Liver (tissue), 10 donors: ENCODE measurements at places on chromosomes 4 and X. TPM values are rescaled to one million over a fixed set of nuclear protein-coding genes. Genes with fewer than 3 reads are reported as not detected.

- no peak for DNase-seq
Observed at GRCh38 chr4:138500869-138501268, 258.7 kb upstream of the SLC7A11 start.

GRCh38 chr4:80017125-80017854, 55.7 kb downstream of the ANTXR2 start:
- DNase-seq = no peak

The ADH7 gene
- not detected for total RNA-seq

DNA sequence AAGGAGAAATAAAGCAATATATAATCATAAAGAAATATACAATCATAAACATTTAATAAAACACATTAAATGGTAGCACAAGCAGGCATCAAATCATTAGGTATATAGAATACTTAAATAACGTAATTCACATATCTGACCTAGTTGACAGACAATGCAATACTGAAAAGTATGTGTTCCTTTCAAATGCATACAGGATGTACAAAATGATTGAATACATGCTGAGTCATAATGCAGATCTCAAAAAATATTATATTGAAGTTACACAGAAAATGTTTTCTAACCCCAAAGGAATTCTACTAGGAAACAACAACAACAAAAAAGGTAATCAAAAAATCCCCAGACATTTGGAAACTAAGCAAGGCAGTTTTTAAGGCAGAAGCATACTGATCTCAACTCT, 1072.0 kb upstream of the INTU start:
- DNase-seq = no peak

- no peak for DNase-seq
Observed at GRCh38 chrX:139179592-139179991, 350.9 kb upstream of the F9 start.

The BEX4 gene
- total RNA-seq = 2.0 TPM

GRCh38 chrX:4547213-4547836, 833.9 kb upstream of the PRKX start:
- peak; percentile 34 for DNase-seq

The PABPC5 gene
- 0.14 TPM for total RNA-seq

- no peak for DNase-seq
Observed at GRCh38 chrX:106931831-106932491, 11.8 kb downstream of the CLDN2 start.

DNA sequence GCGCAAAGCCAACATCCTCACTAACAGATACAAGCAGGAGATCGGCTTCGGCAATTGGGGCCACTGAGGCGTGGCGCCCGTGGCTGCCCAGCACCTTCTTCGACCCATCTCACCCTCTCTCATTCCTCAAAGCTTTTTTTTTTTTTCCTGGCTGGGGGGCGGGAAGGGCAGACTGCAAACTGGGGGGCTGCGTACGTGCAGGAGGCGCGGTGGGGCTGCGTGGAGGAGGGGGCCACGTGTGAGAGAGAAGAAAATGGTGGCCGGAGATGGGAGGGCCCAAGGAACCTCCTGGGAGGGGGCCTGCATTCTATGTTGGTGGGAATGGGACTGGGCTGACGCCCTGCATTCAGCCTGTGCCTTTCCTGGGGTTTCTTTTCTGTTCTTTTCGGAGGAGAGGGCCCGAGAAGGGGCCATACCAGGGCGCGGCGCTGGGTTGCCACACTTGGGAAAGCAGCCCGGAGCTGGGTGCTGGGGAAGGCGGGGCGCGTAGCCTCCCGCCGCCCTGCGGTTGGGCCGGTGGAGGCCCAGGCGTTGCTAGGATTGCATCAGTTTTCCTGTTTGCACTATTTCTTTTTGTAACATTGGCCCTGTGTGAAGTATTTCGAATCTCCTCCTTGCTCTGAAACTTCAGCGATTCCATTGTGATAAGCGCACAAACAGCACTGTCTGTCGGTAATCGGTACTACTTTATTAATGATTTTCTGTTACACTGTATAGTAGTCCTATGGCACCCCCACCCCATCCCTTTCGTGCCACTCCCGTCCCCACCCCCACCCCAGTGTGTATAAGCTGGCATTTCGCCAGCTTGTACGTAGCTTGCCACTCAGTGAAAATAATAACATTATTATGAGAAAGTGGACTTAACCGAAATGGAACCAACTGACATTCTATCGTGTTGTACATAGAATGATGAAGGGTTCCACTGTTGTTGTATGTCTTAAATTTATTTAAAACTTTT, 4.5 kb downstream of the MID1IP1 start:
- peak; percentile 49 for DNase-seq

DNA sequence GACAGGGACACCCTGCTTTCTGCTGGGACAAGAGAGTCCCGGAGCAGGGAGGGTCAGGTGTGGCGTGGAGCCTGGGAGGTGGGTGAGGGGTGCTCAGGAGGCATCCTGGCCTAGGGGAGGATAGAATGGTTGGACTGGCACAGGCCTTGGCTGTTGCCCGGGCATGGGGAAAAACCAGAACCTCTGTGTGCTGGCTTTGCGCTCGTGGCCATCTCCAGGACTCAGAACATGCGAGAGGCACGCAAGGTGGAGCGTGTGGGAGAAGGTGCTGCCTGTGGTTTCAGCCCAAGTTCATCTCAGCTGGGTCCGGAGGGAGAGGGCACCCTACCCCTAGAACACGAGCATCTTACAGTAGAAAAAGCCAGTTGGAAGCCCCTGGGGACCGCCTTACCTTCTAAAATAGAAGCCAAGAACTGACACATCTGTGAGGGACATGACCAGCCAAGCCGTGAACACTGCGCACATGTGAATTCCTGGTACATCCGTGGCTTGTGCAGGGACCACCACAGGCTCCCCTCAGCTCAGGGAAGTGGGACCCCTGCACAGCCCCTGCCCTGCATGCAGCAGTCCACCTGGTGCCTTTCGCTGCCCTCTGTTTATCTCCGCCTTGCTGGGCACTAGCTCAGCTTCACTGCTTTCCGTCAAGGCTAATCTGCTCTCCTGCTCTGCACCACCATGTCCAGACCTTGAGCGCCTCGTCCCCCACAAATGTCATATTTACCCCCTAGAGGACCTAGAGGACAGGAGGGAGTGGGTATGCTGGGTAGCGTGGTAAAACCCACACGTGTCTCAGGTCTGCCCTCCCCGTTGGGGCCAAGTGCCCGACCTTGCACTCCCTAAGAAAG, 13.5 kb downstream of the MSANTD1 start:
- peak; percentile 29 for DNase-seq

DNA sequence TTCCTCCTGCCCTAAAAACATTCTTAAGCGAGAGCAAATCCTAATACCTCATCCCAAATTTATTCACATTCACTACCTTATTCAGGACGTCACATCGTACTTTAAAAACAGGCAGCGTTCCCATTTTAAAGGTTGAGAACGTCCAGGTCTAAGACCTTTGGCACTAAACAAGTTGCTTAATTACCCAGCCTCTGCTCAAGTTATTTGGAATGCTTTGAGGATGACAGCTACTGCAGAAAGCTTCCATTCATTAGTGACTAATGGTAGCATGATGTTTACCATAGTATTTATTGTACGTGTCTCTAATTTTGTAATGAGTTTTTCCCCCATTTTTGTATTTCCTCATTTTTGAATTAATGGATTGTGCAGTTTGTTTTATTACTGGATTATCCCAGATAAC, 1.5 kb downstream of the USP38 start:
- no peak for DNase-seq

GRCh38 chrX:39497702-39498265, 600.0 kb downstream of the BCOR start:
- DNase-seq = no peak

The GUCY1B1 gene
- 4.9 TPM for total RNA-seq

DNA sequence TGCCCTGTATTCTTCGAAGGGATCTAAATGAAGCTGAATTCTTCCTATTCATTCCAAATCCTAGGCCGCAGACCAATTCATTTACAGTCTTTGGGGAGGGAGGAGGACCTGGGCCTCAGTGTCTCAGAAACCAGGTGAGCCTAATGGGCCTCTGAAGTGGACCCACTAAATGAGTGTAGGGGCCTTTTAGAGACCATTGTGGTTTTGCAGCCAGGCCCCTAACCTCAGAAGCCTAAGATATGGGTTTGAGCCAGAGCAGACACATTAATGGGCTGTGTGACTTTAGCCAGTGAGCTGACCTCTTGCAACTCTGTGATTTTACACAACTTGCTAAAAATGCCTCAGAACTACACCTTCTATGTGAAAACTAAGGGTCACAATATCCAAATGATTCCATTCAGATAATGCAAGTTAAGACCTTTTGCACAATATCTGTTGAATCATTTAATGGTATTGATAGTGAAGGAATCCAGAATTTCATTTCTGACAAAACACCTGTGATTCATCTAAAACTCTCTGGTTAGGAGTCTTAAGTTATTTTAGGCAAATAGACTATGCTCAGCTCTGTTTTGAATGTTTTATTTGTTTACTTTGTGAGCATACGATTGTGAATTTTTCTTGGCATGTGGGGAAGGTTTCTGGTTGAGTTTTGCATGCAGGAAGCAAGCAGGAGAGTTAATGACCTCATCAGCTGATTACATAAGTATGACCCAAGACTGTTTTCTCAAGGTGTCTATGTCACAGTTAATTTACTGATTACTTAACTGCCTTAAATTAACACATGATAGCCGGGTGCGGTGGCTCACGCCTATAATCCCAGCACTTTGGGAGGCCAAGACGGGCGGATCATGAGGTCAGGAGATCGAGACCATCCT, 75.0 kb downstream of the EVC start:
- no peak for DNase-seq

GRCh38 chr4:60799214-60799613, 400.9 kb upstream of the ADGRL3 start:
- DNase-seq = no peak

GRCh38 chr4:165454426-165454825, 75.6 kb downstream of the CPE start:
- DNase-seq = no peak

DNA sequence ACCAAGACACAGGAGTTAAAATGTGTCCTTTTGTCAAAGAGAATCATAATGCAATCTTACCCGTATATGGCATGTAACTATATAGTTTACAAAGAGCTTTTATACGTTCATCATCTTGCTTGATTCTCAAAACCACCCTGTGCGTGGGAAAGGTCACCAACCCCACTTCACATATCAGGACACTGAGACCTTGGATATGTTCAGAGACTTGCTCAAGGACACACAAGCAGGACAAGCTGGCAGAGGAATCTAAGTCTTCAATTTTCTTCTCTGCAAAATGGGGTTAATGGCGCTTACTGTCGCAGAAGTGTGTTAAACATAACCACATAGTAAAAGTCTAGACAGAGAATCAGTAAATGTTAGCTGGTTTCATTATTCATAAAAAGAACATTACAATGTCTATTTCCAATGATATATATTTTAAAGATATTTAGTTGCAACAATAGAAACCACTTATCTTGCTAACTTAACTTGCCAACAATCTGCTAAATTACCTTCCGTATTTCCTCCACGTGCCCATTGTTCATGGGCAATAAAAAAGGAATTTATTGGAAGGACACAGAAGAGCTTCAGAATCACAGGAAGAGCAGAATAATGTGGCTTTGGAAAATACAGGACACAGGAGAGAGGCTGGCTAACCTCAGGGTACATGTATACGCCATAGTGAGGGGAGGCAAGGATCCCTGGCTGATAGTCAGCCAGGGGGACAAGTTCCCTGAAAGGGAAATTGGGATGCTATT, 64.6 kb upstream of the TAPT1 start:
- DNase-seq = no peak

The GLRA2 gene
- total RNA-seq = not detected

The SOWAHD gene
- total RNA-seq = 0.42 TPM

The MAGEA10 gene
- not detected for total RNA-seq

The STATH gene
- total RNA-seq = not detected

GRCh38 chr4:55336138-55337034, 9.7 kb upstream of the SRD5A3 start:
- DNase-seq = no peak

The SMR3B gene
- not detected for total RNA-seq

GRCh38 chr4:109608879-109609278, 48.8 kb downstream of the MCUB start:
- DNase-seq = no peak

- DNase-seq = peak; percentile 65
Observed at GRCh38 chr4:158170691-158171561, 1.9 kb downstream of the GASK1B start.

The TREX2 gene
- total RNA-seq = 1.3 TPM

GRCh38 chr4:170652571-170652970, 562.8 kb upstream of the AADAT start:
- DNase-seq = no peak

The VCX3B gene
- not detected for total RNA-seq

DNA sequence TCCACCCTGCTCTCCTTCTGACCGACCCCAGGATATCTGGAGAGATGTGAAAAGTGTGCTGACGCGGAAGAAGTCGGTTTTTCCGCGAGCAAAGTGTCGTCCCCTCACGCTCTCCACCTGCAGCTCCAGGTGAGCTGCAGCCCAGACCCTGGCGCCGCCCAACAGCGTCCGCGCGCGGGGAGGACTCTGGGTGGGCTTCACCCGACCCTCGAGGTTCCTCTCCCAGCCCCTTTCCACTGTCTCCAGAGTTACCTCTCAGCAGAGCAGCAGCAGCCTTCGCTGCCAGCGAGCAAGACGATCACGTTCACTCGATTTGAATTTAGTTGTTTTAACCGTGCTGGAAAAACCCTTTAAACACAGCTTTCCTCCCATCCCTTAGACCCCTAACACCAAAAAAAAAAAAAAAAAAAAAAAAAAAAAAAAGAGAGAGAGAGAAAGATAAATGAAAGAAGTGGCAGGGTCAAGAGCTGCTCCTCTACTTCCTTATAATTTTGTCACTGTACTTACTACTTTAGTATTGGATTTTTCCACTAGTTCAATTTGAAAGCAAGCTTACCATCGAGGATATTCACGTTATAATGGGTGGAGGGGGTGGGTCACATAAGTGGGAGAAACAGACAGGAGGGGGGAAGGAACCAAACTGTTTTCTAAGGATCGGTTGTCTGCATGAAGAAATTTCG, 758 bp upstream of the NR3C2 start:
- no peak for DNase-seq

The TNMD gene
- total RNA-seq = not detected

The SSX2B gene
- total RNA-seq = not detected

DNA sequence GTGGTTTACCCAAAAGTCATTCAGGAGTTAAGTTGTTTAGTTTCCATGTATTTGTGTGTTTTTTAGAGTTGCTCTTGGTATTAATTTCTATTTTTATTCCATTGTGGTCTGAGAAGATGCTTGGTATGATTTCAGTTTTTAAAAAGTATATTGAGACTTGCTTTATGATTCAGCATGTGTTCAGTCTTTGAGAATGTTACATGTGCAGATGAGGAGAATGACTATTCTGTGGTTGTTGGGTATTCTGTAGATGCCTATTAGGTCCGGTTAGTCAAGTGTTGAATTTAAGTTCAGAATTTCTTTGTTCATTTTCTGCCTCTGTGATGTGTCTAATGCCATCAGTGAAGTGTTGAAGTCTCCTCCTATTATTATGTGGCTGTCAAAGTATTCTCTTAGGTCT, 249.4 kb downstream of the ARHGAP10 start:
- no peak for DNase-seq

DNA sequence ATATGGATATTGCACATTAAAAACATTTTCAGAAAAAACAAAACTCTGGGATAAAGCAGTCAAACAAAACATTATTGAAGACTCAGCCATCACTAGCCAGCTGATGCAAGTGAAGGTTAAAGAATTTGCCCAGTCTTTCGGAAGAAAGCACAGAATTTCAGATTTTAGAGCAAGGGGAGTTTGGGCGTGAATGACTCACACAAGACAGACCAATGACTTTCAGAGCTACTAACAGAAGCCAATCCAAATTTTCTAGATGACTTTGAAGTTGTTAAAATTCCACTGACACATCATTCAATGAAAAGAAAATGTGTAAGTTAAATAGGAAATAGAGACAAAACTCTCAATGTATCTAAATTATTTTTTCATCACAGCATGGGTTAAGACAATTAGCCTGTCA, 4.0 kb downstream of the MRFAP1L1 start:
- no peak for DNase-seq

The ERVMER34-1 gene
- 0.08 TPM for total RNA-seq
